ENCODE measurements at places on chromosomes 7 and 10. TPM values are rescaled to one million over a fixed set of nuclear protein-coding genes. Genes with fewer than 3 reads are reported as not detected.

DNA sequence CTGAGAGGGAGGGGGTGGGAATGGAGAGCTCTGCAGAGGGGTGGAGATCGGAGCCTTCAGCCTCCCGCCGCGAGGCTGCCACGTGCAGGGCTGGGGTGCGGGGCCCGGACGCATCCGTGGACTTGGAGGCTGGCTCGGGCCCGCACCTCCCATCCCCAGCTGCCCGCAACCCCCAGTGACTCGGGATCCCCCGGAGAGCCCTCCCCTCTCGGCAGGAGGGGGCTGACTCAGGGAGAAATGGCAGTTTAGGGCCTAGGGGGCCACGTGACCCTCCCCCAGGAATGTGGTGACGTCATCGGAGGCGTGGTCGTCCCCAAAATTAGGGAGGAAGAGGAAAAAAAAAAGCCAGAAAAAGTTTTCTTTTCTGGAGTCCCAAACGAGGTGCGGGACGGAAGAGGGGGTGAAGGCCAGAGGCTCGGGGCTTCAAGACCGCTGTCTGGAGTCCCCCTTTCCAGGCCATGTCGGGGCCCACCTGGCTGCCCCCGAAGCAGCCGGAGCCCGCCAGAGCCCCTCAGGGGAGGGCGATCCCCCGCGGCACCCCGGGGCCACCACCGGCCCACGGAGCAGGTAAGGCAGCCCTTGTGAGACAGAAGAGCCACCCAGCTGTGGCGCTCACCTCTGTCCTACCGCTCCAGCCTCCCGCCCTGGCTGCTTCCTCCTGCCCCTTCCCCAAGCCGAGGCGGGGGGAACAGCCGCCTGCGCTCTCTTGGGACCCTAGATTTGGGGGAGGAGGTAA lies at the start of gene TRIP6:
TSS of gene TRIP6 (plus strand) at position 348 of the 736 bp plus-strand sequence. CDS start at position 459, 111 bp downstream.
- H3K4me3 ChIP-seq, result peak within 1 kb of the TSS; percentile 91
- DNase-seq, result peak; percentile 77
- no peaks in the 10 kb centered on the region for H3K27me3 ChIP-seq
- H3K36me3 ChIP-seq, result peaks cover 19% of the 10 kb centered on the region
- H3K4me1 ChIP-seq, result peaks cover 22% of the 10 kb centered on the region
- peak within 1 kb of the TSS; percentile 92 for H3K27ac ChIP-seq

DNA sequence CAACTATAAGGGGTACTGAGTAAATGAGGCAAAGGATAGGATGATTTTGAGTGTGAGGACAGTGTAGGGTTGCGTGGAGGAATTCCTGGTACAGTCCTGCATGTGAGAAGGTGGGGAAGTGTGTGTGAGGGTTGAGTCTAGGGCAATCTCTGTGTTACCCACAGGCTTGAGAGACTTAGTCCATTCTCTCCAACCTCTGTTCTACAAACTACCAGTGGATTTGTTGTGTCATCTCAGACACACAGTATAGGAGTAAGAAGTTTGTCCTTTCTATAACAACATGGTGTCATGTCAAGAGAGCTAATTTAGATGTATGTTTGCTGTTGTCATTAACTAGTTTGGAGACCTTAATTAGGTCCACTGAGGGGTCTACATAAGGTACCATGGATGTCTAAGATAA lies 12.5 kb downstream of the PURB start:
- H3K27me3 ChIP-seq, result no peaks in the 10 kb centered on the region
- no peak for DNase-seq
- peaks cover 9% of the 10 kb centered on the region for H3K4me1 ChIP-seq
- H3K36me3 ChIP-seq, result peaks cover 10% of the 10 kb centered on the region

DNA sequence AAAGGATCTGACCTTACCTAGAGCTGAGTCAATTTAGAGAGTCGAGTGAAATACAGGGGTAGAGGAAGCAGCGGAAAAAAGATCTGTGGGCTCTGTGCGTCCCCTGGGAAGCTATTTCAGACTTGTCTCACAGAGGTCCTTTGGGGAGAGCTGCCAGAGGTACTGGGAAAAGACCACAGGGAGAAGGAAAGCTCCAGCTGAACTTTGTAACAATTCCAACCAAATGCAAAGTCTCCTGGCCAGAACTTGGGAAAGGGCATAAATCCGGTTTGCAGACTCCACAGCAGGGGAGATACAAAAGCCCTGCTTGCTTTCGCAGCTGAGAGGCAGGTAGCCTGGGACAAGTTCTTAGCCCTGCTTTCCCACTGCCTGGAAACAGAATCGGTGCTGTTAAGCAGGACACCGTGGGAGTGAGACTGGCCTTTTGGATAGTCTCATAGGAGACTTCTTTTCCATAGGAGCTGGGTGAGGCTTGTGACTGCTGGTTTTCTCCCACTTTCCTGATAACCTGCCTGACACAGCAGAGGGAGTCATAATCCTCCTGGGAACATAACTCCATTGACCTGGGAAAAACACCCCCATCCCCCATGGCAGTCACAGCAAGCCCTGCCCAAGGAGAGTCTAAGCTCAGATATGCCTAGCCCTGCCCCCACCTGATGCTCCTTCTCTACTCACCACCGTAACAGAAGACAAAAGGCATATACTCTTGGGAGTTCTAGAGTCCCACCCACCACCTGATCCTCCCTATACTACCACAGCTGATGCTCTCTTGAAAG lies 926.2 kb downstream of the KCNMA1 start:
- no peaks in the 10 kb centered on the region for H3K4me1 ChIP-seq
- no peaks in the 10 kb centered on the region for H3K27me3 ChIP-seq
- no peak overlapping the region for H3K4me3 ChIP-seq
- no peak overlapping the region for H3K27ac ChIP-seq

DNA sequence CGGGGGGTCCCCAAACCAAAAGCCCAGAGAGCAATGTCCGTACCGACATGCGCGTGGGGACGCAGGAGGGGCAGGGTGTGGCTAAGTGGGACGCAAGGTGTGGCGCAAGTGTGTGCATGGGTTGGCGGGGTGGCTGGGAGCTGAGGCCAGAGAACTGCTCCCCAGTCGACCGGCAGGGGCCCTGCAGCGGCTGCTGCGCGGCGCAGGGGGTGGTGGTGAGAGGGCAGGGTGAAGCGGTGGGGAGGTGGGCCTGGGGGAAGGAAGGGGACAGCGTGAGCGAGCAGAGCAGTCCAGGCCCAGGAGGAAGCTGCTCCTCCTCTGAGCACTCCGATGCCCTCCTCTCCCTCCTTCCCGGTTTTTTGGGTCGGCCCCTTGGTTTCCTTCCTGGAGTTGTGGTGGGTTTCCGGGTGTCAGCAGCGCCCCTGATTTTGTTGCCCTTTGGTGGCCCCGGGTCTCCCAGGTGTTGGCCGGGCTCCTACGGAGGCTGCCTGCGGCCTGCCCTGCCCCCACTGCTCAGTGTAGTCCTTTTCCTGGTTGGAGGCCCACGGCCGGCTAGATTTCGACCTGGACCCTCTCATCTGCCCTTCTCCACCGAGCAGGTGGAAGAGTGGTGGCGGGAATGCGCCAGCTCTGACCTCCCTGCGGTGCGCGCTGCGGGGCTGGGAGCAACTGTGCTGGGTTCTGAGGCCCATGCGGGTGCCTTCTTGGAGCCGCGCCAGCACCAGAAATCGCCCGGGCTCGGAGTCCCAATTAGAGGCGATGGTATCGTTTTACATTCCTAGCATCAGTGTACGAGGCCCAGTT lies 40.5 kb upstream of the COMTD1 start:
- no peaks in the 10 kb centered on the region for H3K4me1 ChIP-seq
- peaks cover 7% of the 10 kb centered on the region for H3K27me3 ChIP-seq
- H3K36me3 ChIP-seq, result no peaks in the 10 kb centered on the region
- no peak for DNase-seq
- H3K27ac ChIP-seq, result no peak overlapping the region
- no peak overlapping the region for H3K4me3 ChIP-seq

DNA sequence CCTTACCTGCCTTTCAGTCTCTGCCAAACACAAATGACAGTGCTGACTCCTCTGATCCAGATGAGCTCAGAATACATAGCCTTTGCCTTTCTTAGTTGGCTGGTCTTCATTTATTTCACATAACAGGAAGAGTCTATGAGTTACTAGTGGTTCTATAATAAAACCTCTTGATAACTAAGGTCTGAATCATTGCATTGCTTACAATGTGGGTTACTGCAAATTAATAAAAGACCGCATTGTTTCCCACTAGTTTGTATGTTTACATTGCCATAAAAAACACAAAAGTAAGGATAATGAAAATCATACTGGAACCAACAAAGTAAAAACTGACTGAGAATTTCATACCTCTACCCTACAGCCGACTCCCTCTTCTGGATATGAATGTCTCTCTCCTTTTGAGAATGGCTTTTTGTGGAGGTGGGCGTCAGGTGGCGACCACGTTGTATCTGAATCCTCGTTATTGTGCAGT lies 62.0 kb upstream of the AKR1E2 start:
- peaks cover 41% of the 10 kb centered on the region for H3K27me3 ChIP-seq
- H3K36me3 ChIP-seq, result no peaks in the 10 kb centered on the region
- H3K4me3 ChIP-seq, result no peak overlapping the region
- H3K4me1 ChIP-seq, result no peaks in the 10 kb centered on the region
- no peak overlapping the region for H3K27ac ChIP-seq

DNA sequence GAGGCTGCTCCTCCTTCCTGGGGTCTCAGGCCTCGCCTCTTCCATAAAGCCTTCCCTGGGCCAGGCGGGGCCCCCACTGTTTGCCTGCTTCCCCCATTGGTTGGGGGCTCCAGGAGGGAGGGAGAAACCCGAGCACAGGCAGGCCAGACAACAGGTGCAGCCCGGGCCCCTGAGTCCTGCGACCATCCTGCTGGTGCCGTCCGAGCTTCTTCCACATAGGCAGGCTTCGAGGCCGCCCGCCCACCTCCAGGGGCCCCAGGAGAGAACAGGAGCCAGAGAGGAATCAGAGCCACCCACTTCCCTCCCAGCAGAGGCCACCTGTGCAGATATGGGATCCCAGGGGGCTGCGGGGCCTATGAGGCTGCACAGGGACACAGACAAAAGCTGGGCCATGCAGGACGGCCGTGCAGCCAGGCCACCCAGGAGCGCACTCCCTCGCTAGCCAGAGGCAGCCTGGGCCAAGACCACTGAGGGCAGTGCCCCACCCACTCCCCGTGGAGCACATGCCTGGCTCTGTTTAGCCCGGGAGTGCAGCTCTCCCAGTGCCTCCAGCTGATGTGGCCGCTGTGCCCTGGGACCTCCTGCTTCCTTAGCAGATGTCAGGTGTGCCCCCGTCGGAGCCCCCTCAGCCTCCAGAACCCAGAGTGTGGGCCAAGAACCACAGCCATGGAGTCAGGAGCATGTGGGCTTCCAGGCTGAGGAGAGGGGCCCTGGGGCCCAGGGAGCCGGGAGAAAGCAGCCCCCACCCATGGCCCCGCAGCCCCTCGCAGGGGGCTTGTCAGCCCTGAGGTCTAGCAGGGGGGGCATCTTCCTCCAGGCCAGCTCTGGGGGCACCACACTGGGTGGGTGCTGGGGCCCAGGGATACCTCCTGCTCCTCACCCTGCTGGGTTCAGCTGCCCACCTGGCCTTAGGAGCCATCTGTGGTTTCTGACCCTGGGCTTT lies 59.9 kb upstream of the INPP5A start:
- no peak overlapping the region for H3K4me3 ChIP-seq
- DNase-seq, result no peak
- H3K27ac ChIP-seq, result no peak overlapping the region
- H3K36me3 ChIP-seq, result no peaks in the 10 kb centered on the region

GRCh38 chr10:82982110-82982608 lies 1107.2 kb downstream of the NRG3 start:
- no peaks in the 10 kb centered on the region for H3K4me1 ChIP-seq
- H3K4me3 ChIP-seq, result no peak overlapping the region
- no peak overlapping the region for H3K27ac ChIP-seq
- no peak for DNase-seq
- no peaks in the 10 kb centered on the region for H3K36me3 ChIP-seq

DNA sequence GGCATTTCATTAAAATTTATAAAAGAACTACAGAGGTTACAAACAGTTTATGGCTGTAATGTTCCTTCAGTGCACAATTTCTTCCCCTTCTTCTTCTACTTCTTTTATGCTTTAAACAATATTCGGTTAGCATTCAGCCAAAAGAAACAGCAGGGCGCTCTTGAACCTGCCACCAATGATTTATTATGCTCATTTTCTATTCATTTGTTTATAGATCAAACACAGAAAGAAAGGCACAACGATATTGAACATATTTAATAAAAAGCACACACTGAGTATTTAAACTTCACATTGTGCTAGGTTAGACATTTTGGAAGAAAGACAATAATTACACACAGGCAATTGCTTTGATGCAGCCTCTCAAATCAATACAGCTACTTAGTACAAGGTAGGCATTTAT lies 1025.8 kb upstream of the LRRN3 start:
- H3K27me3 ChIP-seq, result no peaks in the 10 kb centered on the region
- H3K36me3 ChIP-seq, result no peaks in the 10 kb centered on the region
- H3K27ac ChIP-seq, result no peak overlapping the region
- no peak for DNase-seq
- no peak overlapping the region for H3K4me3 ChIP-seq

- no peaks in the 10 kb centered on the region for H3K27me3 ChIP-seq
- DNase-seq, result no peak
- H3K4me3 ChIP-seq, result no peak overlapping the region
- H3K4me1 ChIP-seq, result no peaks in the 10 kb centered on the region
- H3K27ac ChIP-seq, result no peak overlapping the region
Observed at GRCh38 chr10:10685566-10685965, 332.1 kb upstream of the CELF2 start.

DNA sequence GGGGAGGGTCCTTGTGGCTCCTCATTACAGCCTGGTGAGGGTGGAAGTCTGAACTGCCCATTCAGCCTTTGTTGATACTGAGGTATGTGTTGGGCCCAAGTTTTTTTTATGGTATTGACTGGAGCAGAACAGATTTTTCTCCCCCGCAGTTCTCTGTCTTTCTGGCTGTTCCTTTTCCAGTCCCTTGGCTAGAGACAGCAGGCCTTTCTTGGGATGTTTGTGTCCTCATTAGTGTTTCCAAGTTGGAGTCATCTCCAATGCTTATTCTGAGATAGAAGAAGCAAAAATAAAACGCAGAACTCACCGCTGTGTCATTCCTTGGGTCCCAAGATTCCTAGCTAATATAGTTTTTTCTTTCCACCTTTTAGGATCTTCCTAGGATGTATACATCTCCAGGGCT lies 193.3 kb downstream of the RAMP3 start:
- H3K4me1 ChIP-seq, result no peaks in the 10 kb centered on the region
- H3K4me3 ChIP-seq, result no peak overlapping the region
- H3K27me3 ChIP-seq, result peaks cover 33% of the 10 kb centered on the region

Gene SLC16A12
- total RNA-seq, result not detected

Gene PI4K2A
- 10.5 TPM for total RNA-seq

Gene FXYD4
- 0.37 TPM for total RNA-seq

Gene CALHM3
- not detected for total RNA-seq

Data from activated CD8-positive, alpha-beta memory T cell treated with anti-CD3 and anti-CD28 coated beads, Interleukin-2, amount 10 ng/mL, durations not matched to agents 7 days and 5 days (primary cell).